ENCODE measurements at places on chromosomes 7 and 10.

DNA sequence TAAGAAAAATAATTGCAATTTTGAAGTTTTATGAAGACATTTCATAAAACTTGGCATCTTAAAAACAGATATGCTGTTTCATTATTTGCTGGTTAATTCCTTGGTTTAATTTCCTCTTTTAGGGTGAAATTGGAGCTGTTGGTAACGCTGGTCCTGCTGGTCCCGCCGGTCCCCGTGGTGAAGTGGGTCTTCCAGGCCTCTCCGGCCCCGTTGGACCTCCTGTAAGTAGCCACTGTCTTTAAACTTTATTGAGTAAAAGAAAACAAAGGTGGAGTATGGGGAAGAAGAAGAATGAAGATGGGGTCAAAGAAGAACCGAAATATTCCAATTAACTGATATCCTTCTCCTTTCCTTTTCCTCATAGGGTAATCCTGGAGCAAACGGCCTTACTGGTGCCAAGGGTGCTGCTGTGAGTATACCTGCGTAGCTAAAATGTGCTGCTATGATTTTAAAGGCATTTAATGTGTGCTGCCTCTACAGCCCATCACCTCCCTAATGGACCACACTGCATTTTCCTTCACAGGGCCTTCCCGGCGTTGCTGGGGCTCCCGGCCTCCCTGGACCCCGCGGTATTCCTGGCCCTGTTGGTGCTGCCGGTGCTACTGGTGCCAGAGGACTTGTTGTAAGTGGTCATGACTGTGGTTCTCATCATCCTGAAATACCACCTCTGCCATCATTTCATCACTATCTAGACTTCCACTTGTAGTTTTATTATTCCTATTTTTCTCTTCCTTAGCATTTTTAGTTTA is 14.7 kb downstream of the COL1A2 start:
- no peak for DNase-seq

- no peak for DNase-seq
Measured at GRCh38 chr10:53808677-53809372, 992.2 kb downstream of the PCDH15 start.

DNA sequence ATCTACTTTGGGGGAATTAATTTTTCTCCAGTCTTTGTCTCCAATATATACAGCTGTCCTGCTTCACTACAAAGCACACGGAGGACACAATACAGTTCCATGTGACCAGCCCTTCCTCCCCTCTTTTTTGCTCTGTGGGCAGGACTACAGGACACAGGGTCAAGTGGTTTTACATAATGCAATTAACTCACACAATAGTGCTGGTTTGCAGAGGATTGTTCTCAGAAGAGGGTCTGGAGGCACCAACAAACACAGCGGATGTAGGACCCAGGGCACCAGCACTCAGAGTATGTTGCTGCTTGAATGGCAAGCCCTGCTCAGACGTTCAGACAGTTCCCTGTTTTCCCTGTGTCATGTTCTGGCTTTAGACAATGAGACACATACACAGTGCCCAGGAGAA is 52.0 kb upstream of the NPTX2 start:
- no peak for DNase-seq

DNA sequence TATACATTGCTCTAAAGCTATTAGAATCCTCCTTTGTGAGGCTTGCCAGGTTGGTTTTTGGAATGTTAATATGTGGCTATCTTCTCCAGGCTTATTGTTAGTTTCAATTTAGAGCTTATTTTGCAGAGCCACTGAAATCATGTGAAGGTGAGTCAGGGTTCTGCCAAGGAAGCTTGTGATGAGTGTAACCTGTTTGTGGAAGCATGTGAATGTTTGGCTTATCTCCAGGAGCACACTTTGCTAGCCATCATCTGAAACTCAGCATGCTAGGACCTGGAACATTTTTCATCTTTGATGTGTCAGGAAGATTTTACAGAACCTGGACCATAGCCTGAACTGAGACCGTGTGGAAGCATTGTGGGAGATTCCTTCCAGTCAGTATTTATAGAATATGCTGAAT is 197.3 kb downstream of the PPP1R9A start:
- no peak for DNase-seq

DNA sequence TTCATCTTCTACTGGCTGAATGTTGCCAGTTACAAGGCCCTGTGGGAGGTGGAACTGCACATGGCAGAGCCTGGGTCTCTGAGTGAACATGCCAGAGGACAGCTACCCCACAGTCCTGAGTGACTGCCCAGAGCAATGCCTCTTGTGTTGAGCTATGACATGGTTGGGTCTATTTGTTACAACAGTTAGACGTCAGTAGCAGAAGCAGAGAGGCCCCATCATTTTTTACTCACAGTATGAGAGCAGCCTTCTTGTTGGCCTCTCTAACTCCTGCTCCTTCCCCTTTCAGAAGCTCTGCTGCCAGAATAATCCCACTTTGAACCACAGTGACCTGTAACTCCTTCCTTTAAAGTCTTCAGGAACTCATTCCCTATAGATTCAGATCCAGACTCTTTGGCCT is 30.8 kb upstream of the NRP1 start:
- no peak for DNase-seq

DNA sequence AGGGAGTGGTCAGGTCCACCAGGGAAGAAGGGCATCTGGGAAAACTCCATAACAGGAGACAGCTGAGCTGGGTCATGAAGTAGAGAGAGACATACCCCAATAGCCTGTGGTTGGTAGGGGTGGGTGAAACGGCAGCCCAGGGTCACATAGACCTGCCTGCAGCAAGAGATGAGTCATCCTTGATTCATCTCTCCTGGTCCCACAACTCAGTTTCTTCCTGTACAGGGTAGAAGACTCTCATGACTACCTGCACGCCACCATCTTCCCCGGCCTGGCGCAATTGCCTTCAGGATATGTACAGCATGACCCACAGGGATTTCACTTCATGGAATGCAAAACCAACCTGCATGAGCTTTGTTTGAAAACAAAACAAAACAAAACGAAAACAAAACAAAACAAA is 45.1 kb upstream of the ADAM12 start:
- DNase-seq = no peak

GRCh38 chr7:20307901-20308300 is 22.8 kb upstream of the ITGB8 start:
- DNase-seq = no peak

DNA sequence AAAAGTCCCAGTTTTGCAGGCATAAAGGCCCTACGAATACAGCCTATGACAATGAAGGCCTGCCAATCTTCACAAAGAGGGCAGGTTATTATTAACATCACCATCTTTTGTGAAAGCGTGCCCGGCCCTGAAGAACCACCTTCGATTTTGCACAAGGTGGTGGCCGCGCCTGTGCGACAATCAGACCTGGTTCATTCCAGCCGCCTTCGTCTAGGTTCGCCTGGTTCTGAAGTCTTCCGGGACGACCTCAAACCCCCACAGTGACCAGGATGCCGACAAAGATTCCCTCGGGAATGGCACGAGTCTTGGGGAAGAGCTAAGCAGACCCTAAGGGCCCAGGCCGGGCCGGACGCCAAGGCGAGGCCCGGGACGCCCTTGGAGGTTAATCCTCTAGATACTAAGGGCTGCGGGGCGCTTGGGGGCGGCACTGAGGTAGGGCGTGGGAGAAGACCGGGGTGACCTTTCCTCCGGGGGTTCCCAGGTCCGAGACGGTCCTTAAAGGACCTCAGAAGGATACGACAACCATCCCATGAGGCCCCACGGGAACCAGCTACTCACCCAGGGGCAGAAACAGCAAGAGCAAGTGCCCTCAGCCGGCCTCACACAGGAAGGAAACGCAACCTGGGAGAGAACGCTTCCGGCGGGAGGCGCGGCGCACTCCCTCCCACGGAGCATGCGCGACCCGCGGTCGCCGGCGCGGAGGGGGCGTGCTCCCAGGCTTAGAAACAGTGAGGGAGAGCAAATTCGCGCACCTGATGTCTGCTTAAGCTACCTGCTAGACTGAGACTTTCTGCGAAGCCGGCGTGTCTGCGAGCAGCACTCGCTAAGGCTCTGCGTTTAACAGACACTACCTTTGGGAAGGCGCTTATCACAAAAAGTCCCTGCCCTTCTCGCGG is at the start of gene ATAD1:
Gene ATAD1 (minus strand): TSS at position 618 of the 896 bp plus-strand sequence. CDS start 3,627 bp downstream, outside the sequence.
- DNase-seq = peak; percentile 79

DNA sequence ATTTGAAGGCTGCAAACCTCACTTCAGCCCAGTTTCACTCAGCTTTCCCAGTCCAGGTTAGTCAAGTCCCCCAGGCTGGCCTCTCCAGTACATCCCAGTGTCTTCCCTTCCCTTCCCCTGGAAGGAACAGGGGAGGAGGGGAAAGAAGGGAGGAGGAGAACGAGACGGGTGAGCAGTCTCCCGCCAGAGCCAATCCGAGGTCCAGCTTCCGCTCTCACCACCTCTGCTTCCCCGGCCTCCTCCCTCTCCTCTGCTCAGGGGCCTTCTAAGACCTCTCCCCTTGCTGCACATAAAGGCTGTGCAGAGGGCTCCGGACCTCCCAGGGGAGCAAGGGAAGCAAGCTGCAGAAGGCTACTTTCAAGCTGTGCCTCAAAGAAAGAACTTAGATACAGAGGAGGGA is 4.1 kb downstream of the ATG9B start:
- DNase-seq = no peak

DNA sequence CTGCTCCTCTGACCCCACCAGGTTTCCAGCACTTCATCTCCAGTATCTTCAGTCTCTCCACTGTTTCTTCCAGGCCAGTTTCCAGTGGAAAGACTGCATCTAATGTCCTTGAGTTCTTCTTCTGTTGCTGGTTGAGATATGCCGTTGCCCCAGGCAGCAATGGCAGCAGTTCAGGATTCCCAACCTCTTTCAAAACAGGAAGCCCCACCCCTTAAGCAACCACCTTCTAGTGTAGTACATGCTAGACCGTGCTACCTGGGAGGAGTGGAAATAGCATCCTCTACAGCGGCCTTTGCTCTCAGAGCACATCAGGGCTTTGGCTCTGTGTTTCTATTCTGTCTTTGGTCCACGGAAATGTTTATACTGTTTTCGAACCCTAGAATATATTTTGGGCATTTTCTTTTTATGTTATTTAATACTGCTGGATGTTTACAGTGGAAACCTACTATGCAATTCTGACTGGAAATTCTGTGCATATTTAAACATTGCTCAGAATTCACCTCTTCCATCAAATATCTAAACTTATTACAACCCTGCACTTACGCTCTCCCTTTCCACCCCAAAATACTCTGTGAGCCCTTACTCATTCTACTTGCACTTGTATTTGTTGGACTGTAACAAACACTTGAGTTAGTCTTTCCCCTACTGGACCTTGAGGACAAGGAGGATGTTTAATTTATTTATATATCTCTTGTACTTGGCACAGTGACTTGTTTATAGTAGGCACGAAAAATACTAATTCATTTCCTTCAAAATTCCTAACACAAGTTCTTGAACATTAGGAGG is 8.5 kb upstream of the BPGM start:
- DNase-seq = no peak

DNA sequence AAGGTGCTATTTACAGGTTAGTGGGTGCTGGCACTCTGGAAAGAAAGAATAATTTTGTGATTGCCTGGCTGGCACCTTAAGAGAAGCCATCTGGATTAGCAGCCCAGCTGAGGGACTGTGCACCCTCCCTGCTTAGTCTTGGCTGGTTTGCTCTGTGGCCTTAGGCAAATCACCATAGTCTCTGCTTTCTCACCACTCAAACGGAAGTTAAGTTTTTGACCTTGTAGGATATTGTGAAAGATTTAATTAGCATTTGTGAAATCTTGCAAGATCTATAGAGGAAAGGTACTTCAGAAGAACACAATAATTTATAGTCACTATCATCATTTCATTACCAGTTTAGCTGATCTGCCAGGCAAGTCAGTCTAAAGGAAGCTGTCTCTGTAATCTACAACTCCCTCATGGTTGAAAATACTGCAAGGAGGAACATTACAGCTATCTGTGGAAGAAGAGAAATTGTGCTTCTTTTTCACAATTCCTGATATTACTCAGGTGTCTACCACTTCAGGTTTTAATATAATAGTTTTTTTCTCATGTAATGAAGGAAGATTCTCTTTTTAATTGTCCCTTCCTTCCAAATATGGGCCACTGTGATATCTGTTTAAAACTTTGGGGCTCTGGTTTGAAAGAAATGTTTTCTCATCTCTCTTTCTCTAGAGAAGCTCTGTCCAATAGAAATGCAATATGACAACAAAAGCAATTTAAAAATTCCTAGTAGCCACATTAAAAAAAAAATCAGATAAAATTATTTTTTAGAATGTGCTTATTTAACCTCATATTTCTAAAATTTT is 219.6 kb downstream of the PTEN start:
- peak; percentile 11 for DNase-seq

DNA sequence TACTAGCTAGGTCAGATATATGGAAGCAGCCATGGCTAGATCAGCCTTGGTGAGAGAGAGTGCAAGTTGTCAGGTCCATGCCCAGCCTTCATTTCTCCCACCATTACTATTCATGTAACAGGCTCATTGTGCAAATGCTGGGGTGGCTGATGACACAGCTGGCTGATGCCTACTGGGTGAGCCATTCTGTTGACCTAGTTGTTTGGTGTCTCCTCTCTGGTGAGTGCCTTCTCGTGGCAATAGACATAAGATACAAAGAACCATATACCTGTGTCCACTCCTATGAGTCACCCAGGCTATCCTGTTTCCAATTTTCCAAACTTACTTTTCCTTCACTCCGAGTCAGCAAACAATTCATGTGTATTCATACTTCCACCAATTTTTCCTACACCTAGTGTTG is 46.0 kb downstream of the ZNF25 start:
- DNase-seq = no peak

DNA sequence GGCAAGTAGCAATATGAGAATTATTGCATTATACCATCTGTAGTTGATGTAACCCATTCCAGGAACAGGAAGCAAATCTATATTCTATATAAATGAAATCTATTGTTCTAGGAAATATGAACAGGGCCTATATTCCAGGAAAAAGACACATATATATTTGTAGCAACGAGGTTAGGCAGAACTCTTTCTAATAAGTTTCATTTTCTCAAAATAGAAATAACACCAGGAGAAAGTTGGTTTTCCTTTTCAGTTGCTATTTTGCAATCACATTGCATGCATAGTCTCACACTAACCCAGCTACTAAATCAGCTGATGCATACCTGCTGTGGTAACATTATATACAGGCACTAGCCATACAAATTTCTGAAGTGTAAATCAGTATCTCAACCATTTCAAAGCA is 6.2 kb upstream of the IFIT2 start:
- no peak for DNase-seq

DNA sequence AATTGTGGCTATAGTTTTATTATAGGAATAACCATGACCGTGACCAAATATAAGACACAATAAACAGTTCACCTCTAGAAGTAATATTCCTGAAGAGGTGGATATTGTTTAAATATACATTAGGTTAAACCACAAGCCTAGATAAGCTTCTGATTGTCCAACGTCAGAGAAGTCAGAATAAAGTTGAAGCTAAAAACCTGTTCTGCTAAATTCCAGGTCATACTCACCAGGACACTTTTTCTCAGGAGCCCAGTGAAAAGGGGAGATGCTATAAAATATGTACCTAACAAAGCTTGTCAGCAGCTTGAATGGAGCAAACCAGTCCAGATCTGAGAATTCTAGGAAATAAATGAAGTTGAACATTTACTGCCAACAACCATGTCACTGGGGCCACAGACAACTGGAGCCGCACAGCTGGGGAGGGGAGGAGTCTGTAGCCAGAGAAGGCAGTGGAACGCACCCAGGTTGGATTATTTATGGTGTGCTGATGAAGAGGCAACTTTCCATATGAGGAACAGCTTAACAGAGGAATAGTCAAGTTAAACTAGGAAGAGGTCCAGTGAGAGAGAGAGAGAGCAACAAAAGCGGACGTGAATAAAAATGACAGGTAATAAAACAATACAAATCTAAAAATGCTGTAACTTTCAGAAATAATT is 191.1 kb downstream of the ZNF438 start:
- no peak for DNase-seq
